ENCODE measurements at places on chromosomes 3 and 15.
A peak's percentile ranks its signal among the peaks of the same experiment; 100 is the strongest.

DNA sequence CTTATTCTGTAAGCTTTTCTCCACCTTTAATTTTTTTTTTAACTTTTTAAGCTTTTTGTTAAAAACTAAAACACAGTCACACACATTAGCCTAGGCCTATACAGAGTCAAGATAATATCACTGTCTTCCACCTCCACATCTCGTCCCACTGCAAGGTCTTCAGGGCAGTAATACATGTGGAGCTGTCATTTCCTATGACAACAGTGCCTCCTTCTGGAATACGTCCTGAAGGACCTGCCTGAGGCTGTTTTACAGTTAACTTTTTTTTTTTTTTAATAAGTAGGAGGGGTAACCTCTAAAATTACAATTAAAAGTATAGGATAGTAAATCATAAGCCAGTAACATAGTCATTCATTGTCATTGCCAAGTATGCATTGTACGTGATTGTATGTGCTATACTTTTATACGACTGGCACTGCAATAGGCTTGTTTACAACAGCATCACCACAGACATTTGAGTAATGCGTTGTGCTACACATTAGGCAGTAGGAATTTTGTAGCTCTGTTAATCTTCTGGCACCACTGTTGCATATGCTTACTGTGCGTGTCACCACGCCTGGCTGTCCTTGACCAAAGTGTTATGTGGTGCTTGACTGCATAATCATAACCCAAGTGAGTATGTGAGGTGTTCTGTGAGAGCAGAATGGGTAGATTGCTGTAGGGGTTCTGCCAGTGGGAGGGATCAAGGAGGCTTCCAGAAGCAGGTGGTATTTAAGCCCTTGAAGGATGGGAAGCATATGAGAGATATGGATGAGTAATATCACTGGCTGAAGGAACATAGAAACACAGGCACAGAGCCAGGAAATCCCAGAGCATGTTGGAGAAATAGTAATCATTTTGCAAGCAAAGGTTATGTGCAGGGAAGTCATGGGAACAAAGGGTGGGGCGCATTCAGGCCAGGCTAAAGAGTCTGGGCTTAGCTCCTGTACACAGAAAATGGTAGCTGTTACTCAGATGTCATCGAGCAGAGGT is 18.3 kb downstream of the FBXO22 start:
- peak; percentile 73 for DNase-seq

GRCh38 chr3:133851266-133851906 is 44.3 kb downstream of the RAB6B start:
- no peak for DNase-seq

- no peak for DNase-seq
Measured at GRCh38 chr3:36786921-36787890, 22.9 kb upstream of the DCLK3 start.

DNA sequence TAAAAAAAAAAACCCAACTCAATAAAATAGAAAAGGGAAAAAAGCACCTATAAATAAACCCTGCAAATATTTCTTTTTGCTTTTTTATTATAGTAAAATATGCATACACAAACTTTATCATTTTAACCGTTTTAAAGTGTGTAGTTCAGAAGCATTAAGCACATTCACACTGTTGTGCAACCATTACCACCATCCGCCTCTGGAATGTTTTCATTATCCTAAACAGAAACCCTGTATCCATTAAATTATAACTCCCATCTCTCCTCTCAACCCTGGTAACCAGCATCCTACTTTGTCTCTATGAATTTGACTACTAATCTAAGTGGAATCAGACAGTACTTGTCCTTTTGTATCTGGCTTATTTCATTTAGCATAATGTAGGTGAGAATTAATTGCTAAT is 15.0 kb downstream of the CDCP1 start:
- no peak for DNase-seq

DNA sequence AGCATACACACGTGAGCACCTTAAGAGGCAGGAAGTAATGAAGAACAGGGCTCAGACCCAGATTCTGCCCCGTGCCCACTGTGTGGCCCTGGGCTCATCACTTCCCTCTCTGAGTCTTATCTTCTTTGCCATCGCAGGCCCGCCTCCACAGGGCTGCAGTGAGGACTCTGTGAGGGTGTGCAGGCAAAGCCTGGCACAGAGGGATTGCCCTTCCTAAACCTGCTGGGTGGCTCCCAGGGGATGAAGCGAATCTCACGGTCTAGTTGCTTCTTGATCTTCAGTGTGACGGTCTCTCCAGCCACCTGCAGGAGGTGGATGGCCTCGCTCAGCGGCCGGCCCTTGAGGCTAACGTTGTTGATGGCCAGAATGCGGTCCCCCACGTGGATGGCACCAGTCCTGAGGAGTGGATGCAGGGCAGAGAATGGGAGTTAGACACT is 32.8 kb downstream of the GRIP2 start:
- no peak for DNase-seq

Data from GM23248 (cell line).